ENCODE measurements at places on chromosomes 2 and 18. TPM values are rescaled to one million over a fixed set of nuclear protein-coding genes. Genes with fewer than 3 reads are reported as not detected.

DYSF gene
- polyA plus RNA-seq: 33.6 TPM

CTIF gene
- 93.0 TPM for polyA plus RNA-seq

CNTNAP5 gene
- polyA plus RNA-seq: not detected

FOXD4L1 gene
- polyA plus RNA-seq: 0.08 TPM

UPP2 gene
- polyA plus RNA-seq: not detected

LONRF2 gene
- polyA plus RNA-seq: 3.0 TPM

GRCh38 chr2:21423854-21424253 is 300.1 kb downstream of the TDRD15 start:
- no peak for DNase-seq

GRCh38 chr2:240304746-240305161 is 130.7 kb upstream of the GPC1 start:
- no peak for DNase-seq

DNA sequence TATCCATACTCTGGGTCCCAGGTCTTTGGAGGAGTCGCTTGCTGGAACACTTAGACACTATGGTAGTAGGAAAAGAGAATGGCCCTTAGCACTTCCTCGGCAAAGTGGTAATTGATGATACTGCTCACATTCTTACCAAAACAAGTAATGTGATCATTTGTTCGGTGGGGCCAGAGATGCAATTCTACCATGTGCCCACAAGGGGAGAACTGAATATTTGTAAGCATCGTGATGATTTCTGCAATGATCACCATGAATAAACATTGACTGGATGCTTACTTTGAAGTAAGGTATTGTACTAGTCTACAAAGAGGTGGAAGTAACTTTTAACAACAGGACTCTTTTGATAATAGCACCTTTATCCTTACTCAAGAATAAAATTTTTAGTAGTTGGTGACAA is 109.7 kb downstream of the CD8B2 start:
- DNase-seq: no peak

- DNase-seq: no peak
These were observed 673.2 kb downstream of the TMEM182 start for GRCh38 chr2:103435010-103435409.

Data from heart left ventricle (tissue), 16 donors.